ENCODE measurements at places on chromosomes 11 and 22.

GRCh38 chr11:104338186-104338585 lies 174.2 kb upstream of the PDGFD start:
- DNase-seq: no peak

GRCh38 chr11:69292221-69292648 lies 1.7 kb upstream of the MYEOV start:
- peak; percentile 63 for DNase-seq

DNA sequence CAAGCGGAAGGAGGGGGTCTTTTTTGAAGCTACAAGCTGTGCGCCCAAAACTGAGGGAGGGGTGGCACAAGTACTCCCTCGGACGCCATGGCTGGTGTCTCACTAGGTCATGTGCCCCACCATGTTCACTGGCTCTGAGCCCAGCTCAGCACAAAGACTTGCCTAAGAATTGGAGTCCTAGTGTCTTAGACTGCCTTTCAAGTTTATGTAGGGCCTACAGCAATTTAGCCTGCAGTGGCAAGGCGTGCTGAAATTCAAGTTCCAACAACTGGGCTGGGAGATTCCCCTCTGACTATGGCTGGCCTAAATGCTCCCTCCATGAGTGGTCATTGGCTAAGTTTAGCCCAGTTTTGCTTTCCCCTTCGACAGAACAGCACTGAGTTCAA lies 27.3 kb downstream of the FCHSD2 start:
- DNase-seq: no peak

- DNase-seq: peak; percentile 54
Measured at GRCh38 chr22:20456064-20456721, 18.6 kb upstream of the SCARF2 start.

DNA sequence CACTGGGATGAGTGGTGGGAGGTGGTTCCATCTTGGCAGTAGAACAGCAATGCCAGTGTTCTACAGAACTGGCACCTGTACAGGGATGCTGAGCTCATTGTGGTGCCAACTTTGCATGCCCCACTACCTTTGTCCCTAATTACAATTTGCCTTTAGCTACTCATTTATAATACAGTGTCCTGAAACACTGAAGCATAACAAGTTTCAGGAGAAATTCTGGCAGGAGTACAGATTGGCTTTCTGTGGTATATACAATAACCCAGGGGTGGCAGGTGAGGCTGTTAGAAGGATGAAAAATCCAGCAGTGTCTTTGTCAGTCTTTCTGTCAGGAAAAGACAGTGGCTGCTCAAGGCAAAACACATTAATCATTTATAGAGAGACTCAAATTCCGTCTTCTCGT lies 240.3 kb downstream of the FAM76B start:
- no peak for DNase-seq

DNA sequence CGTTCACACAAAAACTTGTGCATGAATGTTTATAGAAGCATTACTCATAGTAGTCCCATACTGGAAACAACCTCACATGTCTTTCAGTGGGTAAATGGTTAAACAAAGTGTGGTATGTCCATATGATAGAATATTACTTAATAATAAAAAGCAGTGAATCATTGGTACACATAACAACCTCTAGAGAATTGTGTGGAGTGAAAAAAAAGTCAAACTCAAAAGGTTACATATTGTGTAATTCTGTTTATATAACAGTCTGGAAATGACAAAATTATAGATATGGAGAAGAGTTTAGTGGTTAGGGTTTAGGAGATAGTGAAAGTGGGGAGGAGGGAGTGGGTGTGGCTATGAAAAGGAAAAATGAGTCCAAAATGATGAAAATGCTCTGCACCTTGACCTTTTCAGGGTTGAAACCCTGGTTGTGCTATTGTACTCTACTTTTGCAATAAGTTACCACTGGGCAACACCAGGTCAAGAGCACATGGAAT lies 243.4 kb upstream of the DDI1 start:
- no peak for DNase-seq

GRCh38 chr11:7977232-7977917 lies 9.8 kb upstream of the EIF3F start:
- no peak for DNase-seq

DNA sequence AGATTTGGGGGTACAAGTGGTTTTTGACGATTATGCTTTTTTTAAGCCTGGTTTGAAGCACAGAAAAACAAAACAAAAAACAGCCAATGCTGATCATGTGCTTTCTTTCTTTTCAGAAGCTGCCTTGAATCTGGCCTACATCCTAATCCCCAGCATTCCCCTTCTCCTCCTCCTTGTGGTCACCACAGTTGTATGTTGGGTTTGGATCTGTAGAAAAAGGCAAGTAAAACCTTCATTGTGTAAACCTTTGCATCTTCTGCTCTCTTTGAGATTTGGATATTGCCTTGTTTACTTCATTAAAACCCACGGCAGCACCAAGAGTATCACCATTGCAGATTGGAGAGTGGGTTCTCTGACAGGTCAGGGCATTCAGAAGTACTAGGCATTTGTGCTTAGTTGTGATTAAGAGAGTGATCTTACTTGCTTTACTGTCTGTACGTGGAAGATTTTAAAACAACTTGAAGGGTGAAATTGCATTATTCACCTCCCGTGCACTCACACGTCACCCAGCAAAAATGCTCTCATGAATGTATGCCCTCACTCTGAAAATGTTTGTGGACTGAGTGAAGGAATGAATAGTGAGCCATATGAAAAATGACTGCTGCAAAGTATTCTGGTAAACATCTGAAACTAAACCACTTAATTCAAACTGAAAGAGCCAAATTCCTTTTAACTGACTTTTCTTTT lies 17.0 kb downstream of the LAYN start:
- no peak for DNase-seq

DNA sequence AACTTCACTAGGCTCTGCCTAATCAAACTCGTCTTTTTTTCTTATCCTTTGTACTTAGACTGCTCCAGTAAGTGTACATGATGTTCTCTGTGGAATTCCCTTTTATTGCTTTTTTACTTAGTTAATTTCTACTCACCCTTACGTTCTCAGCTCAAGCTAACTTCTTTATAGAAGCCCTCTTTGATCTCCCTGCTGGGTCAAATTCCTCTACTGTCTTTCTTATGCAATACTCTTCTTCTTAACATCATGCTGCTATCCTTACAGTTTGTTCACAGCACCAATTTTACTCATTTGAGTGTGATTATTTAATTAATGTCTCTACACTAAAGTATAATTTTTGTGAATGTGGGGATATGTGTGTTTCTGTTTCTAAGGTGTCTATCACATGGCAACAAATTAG lies 498.3 kb downstream of the CNTN5 start:
- DNase-seq: no peak

DNA sequence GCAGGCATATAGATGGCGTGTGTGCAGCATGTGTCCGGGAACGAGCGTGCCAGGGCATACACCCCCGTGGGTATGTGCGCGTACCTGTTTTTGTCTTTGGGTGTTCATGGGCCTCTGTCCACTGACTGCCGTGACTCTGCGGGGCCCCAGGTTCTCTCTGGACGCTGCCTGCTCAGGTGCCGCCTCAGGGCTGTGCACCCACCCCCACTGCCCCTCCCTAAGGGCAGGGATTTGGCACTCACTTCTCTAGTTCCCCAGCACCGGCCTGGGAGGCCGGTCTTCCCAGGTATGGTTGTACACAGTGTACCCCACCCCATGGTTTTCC lies 111.5 kb downstream of the ST3GAL4 start:
- no peak for DNase-seq

DNA sequence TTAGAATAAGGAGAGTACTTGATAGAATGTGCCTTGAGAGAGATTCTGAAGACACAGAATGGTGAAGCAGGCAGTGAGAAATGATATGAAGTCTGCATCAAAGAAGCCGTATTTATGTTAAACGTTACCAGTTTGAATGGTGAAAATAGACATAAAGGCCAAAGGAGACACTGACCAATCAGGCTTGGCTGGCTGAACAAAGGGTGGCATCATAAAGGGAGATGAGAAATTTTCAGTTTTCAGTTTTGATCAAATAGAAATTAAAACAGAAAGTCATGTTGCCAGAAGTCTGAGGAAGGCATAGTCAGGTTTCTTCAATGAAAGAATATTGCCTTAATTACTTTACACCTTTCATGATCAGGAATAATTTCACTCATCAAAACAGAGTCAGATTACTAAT lies 6.6 kb downstream of the OR51F1 start:
- DNase-seq: no peak

DNA sequence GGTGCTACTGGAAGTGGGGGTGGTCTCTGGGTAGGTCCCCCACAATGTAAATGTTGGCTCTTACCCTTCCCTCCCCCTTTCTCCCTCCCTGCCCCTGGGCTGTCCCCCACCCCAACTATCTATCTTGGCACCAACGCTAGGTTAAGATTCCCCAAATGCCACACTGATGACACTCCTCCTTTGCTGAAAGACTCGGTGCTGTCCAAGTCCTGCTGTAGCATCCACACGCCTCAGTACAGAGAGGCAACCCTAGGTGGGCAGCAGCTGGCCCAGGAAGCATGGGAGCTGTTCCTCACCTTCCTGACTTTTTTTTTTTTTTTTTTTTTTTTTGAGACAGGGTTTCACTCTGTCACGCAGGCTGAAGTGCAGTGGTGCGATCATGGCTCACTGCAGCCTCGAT lies 3.4 kb upstream of the KCTD17 start:
- DNase-seq: no peak

- DNase-seq: no peak
Measured at GRCh38 chr22:38097557-38098409, 12.7 kb downstream of the BAIAP2L2 start.

DNA sequence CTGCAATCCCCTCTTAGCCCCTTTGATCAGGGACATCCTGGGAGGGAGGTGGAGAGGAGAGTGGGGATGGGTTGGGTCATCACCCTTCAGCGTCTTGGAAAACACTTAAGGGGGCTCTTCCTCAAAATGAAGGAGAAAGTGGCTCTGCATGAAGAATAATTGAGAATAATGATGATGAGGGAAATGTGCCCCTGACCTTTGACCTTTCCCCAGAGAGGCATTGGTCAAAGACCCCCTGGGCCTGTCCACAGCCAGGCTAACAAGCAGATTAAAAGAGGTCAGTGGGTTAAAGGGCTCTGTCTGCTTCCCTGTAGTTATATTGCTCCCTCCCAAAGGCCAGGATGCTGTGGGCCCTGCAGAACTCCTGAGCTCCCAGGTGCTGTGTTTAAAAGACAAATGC lies 68.7 kb downstream of the NAV2 start:
- DNase-seq: no peak

- DNase-seq: no peak
Measured at GRCh38 chr22:37765498-37765897, 42.2 kb upstream of the GCAT start.

DNA sequence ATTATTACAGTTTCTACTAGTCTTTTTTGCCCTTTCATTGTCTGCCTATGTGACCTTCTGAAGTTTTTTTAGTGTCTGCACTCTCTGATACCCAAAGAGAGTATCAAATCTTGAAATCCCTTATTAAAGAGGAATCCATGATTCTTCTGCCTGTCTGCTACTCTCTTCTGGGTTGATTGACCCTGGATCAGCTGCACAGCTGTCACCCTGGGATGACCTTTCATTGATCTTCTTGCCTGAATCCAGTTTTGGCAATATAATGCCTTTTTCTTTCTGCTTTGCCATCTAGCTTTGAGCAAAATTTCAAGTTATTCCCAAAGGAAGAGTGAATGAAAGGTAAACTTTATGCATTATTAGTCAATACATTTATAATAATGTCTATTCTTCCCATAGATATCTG lies 32.6 kb downstream of the NCAM1 start:
- DNase-seq: no peak

DNA sequence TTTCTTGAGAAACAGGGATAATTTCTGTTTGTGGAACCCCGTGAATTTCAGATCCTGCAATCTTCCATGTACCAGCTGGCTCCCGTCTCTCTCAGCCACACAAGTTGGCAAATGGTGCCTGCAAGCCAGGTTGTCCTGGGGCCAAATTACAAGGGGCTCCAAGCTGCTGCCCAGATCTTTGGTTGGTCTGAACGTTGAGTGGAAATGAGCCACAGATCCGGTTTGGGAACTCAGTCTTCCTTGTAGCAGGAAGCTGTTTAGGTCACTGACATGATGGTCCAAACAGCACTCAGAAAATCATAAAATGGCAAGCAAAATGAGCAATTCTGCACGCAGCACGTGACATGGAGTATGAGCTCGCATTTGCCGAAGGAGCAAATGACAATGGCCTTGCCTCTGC lies 1496.4 kb downstream of the TBC1D22A start:
- DNase-seq: no peak

DNA sequence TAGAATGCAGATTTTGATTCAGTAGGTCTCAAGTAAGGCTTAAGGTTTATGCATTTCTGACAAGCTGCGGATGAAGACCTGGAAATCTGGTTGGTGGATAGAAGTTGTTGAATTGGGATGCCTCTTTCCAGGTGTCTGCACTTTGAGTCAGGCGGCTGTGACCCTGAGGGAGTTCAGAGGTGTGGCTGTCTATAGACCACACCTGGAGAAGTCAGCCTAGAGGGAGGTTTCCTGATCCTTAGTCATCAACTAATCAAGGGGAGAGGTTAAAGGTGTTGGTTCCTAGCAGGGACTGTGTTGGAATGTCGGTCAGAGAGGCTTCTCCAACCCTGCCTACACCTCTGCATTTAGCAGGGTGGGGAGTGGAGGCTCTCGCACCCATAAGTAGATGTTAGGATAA lies 8.0 kb downstream of the GLB1L2 start:
- DNase-seq: no peak

GRCh38 chr11:127074151-127074761 lies 73.7 kb upstream of the KIRREL3 start:
- no peak for DNase-seq

- DNase-seq: peak; percentile 76
Measured at GRCh38 chr11:129279326-129280026, 87.4 kb upstream of the ARHGAP32 start.

GRCh38 chr11:107928046-107928766 lies at the start of gene RAB39A:
TSS of gene RAB39A (plus strand) at chr11:107928448. CDS start at chr11:107928569, 121 bp downstream.
- DNase-seq: peak; percentile 72

- no peak for DNase-seq
Measured at GRCh38 chr11:126083829-126084607, 21.4 kb upstream of the CDON start.

GRCh38 chr11:75035256-75035655 lies 46.5 kb downstream of the NEU3 start:
- DNase-seq: no peak

GRCh38 chr22:34622602-34623001 lies 443.4 kb upstream of the ISX start:
- DNase-seq: no peak

- no peak for DNase-seq
Measured at GRCh38 chr11:28026634-28027290, 81.2 kb downstream of the KIF18A start.

DNA sequence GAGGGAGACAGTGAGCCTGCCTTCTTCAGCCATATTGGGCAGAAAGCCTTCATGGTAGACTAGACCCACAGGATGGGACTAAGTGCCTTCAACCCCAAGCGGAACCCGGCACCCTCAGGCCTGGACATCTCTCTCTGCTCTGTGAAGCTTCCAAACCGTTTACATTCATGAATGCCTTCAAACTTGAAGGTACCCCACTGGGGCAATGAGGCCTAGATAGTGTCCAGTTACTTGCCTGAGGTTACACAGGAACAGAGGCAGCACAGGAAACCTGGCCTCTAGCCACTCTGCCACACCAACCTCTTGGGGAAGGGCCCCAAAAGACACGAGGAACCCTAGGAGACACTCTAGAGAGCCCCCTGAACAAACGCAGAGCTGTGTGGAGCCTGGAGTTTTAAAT lies 14.5 kb upstream of the CYP2R1 start:
- no peak for DNase-seq
